ENCODE measurements at places on chromosomes 7 and 10.

- DNase-seq, result no peak
Measured at GRCh38 chr10:17657103-17657500, 13.2 kb downstream of the STAM start.

GRCh38 chr10:119737823-119738222, 12.0 kb downstream of the INPP5F start:
- no peak for DNase-seq

DNA sequence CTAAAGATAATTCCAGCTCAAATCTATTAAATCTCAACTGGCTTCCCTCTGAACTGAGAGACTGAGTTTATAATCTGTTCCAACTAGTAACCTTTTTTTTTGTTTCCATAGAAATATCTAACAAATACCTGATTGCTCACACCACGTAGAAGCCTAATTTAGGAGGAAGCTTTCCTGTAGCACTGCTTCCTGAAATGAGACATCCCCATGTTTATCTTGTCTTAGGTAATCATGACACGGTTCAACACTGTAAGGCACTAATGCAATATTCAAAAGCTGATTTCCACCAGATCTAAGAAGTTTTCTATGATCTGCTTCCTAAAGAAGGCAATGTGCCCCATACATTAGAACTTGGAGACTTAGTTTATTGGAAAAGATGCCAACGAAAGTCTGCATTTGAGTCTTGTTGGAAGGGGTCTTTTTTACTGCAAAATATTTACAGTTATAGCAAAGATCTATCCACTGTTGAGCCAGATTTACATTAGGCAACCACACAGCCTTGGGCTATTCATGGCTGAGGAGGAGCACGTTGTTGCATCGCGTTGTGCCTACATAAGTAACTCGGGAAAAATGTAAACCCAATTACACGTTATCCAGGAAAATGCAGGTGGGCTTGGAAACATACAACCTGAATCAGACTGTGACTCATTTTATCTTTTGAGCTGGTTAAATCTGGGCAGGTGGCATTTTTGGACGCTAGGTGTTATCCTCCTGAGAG, 66.3 kb downstream of the VIPR2 start:
- no peak for DNase-seq

DNA sequence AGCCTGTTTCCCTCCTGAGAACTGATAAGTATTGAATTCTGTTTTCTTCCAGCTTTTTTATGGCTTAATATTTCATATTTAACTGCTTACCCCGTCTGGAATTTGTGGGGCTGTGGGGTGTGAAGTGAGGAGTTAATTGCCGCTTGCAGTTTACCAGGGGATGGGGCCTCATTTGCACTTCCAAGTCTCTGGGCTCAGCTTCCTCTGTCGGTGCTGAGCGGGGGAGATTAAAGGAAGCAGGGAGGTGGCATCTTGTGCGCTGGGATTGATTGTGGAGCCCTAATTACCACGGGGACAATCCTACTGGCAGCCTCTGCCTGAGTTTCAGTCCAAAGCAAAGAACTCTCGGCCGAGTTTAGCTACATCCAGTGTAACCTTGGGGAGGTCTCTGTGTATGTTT, 33.4 kb downstream of the ELFN1 start:
- DNase-seq, result no peak

GRCh38 chr10:11755512-11756263, 13.5 kb downstream of the ECHDC3 start:
- no peak for DNase-seq

DNA sequence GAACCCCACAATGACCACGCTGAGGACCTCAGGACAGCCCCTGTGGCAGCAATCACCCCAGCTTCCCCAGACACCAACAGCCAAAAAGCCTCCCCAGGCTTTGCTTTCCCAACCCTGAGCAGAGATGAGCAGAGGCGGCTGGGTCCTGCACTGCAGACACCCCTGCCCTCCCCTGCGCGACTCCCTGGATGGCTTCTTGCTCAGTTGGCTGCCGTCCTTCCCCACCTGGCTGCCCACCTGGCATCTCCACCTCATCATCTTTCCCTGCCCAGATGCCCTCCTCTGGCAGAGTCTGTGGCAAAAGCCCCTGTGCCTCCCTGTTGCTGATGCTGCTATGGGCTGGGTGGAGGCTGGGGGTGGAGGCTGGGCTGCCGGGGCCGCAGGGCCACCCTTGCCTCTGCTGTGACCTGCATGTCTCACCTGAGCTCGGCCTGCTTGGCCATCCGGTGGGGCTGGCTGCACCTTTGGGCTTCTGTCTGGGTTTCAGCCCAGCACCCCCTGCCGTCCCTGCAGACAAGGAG, 567.7 kb downstream of the TCERG1L start:
- no peak for DNase-seq

DNA sequence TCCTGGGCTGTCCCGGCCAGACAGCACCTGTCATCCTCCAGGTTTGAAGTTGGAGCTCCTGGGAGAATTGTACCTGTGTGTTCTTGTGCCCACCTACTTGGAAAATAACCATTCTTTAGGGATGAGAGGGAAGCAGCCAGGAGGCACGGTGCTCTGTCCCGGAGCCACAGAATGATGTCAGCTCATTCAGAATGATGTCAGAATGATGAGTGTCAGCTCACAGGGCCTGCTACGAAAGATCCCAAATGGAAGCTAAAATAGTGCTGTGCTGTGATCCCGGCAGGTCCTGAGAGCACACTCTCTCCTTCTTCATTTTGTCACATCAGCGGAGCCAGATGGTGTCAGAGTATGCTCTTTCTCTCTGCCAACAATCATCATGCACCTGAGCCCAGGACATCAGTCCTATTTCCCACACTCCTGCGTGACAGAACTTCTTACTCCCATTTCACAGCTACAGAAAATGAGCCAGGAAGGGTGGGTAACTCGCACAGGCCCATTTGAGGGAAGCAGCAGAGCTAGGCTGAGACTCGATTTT, 8.3 kb downstream of the ABCA13 start:
- DNase-seq, result no peak

DNA sequence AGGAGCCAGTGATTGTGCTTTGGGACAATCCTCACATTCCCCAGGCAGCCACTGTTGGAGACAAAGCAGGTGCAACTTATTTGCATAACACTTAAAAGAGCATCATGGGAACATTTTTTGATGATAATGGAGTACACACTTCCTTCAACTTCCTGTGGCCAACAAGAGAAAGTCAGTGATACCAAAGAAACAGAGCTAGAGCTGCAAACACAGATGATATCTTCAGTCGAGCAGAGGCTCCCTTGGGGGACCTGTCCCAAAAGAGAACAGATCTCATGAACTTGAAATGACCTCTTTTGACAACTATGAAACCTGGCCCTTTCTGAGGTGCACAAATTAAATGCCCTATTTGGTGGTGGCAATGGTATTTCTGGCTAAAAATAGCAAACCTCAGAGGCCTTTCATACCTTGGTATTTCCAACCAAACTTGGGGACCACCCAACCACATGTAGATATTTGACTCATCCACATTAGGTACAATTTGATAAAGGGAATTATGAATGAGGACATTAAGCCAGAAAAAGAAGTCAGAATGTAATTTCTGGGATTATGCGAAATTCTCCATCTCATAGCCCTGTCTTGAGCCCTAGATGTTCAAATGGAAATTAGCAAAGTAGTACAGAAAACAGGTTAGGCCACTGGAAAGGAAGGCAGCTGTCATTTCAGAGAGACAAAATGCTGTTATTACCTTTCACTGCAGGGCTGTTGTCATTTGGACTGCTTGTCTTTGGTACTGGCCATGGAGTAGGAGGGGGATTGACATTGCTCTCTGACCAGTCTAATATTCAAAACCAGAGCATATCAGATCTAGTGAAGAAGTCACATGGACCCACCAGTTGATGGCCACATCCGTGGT, 146.2 kb downstream of the ICA1 start:
- no peak for DNase-seq

- no peak for DNase-seq
Measured at GRCh38 chr10:73876971-73877370, 2.6 kb upstream of the CAMK2G start.

- no peak for DNase-seq
Measured at GRCh38 chr7:50264908-50265307, 39.6 kb upstream of the IKZF1 start.

DNA sequence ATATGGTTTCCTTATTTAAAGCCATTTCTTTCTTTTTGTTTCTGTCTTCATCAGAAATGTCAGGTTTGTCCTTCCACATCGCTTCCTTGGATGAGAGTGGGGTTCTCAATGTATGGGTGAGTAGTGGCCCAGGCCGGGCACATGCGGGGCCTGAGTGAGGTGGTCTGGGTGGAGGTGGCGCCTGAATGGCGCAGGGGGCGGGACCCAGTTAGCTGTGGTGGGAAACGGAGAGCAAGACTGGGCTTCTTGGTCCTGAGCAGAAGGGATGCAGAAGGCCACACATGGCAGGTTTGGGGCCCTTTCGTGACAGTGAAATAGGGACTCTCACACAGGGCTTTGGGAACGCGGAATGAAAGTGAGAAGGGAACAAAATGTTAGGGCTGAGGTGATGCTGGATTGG, 70.0 kb downstream of the DYNC2I1 start:
- no peak for DNase-seq

GRCh38 chr7:1669954-1670893, at the start of gene ELFN1:
Gene ELFN1 (plus strand): TSS chr7:1670277. CDS start chr7:1744597, 74,320 bp downstream.
- no peak for DNase-seq

DNA sequence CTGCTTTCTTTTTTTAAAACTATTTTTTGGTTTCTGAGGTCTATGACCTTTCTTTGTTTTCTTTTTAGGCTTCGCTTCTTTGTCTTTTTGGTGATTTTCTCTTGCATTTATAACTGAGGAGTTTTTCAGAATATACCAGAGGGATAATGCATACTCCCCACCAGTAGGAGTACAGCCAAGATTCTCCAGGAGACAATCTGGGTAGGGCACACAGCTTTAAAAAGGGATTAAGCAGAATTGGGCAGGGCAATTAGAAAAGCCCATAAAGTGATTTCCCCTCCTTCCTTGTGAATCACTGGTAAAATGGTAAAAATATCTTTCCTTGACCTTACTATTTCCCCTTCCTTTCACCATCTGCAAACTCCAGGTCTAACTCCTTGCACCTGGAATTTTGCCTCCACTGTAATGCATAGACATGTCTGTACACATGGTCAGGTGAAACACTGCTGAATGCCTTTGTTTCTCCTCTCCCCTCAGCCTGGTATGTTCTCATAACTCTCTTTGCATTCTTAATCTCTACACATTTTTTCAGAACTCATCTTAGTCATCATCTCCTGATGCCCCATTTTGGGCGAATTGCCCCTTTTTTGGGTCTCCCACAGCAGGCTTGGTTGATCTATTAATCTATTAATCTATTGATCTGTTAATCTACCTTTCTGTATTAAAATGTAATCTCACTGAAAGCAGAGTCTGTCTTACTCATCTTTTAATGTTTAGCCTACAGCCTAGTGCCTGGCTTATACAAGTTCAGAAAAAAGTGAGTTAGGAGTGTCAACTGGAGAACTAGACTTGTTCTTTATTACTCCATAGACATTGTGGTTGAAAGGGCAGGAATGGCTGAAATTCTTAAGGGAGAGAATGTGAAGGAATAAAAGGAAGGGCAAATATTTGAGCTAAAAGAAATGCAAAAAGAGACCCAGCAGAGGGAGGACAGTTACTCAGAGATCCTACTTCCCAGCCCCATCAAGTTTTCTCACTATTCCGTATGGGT, 64.6 kb downstream of the MDFIC start:
- DNase-seq, result no peak

All from hypothalamus (tissue), 51 donors.